Activated T-helper 2 cell treated with anti-CD3 and anti-CD28 coated beads, Interferon-gamma antibody, Interleukin-2, Interleukin-4, amounts not matched to agents 10 μg/mL and 5 μg/mL and 100 μg/mL, durations not matched to agents 14 hours and 24 hours and 36 hours (primary cell): ENCODE measurements at places on chromosomes 2 and 18. TPM values are rescaled to one million over a fixed set of nuclear protein-coding genes. Genes with fewer than 3 reads are reported as not detected.

NYAP2 gene
- not detected in 2 replicates for total RNA-seq

ANKRD36C gene
- total RNA-seq = 69.4 and 75.5 TPM in 2 replicates

- peaks cover 2% of the 10 kb centered on the region for H3K27me3 ChIP-seq
- H3K27ac ChIP-seq = no peak overlapping the region
- no peaks in the 10 kb centered on the region for H3K36me3 ChIP-seq
- no peak for DNase-seq
These were observed 13.7 kb downstream of the FBLN7 start for GRCh38 chr2:112151701-112152440.

IL37 gene
- total RNA-seq = not detected in 2 replicates

OR6B2 gene
- total RNA-seq = not detected in 2 replicates

DNA sequence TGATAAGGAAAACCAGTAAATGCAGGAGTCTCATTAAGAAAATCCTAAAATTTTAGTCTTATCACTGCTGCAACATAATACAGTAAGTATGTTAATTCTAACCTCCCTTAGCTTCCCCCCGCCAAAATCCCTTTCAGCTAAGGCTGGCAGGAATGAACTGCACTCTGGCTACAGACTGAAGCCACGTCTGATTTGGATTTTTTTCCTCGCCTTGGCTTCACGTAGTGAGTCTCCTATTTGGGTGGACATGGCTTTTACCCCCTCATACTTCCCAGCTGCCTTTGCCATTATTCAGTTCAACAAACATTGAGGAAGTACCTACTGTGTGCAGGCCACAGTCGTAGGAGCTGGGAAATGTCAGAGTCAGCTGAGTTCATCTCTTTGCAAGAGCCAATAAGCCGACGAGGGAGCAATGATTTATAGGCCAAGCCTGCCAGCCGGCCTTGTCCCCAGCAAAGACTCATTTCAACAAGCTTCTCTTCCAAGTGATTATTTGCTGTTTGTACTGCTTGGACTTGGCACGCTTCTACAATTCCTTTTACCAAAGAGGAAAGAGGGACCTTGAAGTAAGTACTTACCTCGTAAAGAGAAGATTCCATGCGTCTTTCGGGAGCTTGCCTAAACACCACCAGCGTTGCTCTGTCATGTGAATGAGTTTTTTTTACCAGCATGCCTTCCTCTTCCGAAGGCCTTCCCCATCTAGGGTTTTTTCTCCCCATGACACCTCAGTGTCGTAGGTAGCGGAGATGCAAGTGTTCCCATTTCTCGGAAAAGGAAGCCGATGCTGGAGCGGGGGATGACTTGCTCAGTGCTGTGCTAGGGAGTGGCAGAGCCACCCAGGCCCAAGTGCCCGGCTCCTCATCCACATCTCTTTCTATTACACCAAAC lies 138.6 kb downstream of the KLHL29 start:
- no peaks in the 10 kb centered on the region for H3K36me3 ChIP-seq
- no peak overlapping the region for H3K4me3 ChIP-seq
- H3K4me1 ChIP-seq = peaks cover 6% of the 10 kb centered on the region
- no peaks in the 10 kb centered on the region for H3K27me3 ChIP-seq
- no peak for DNase-seq

TUBB8B gene
- not detected in 2 replicates for total RNA-seq

DNA sequence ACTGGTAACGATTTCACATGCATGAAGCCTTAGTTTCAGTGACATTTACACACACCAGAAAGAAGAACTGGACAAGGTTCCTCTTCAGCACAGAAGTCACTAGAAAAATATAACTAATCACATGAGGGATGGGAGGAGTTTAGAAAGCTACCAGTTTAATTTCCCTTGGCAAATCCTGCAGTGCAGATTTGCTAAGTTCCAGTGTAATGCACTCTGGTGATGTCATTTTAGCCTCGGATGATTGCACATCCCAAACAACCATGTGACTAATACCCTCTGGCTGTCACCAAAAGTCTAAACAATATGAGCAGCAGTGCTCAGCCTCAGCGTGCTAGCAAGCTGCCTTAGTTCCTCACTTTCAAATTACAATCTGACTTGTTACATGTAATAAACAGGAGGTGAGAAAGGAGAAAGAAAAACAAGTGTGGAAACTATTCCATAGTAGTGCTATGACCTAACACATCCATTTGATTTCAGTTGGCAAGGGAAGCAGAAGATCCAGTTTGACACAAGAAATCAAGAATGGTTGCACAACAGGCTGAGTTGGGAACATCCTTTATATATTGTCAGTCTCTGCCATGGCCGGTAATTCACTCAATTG lies 35.3 kb upstream of the PPP1CB start:
- no peaks in the 10 kb centered on the region for H3K27me3 ChIP-seq
- no peak overlapping the region for H3K4me3 ChIP-seq
- H3K27ac ChIP-seq = no peak overlapping the region
- H3K4me1 ChIP-seq = peaks cover 19% of the 10 kb centered on the region
- H3K36me3 ChIP-seq = no peaks in the 10 kb centered on the region

GRCh38 chr2:202142540-202142939 lies 69.5 kb downstream of the KIAA2012 start:
- no peaks in the 10 kb centered on the region for H3K4me1 ChIP-seq
- no peaks in the 10 kb centered on the region for H3K36me3 ChIP-seq
- DNase-seq = no peak
- no peak overlapping the region for H3K4me3 ChIP-seq
- no peak overlapping the region for H3K27ac ChIP-seq
- peaks cover 7% of the 10 kb centered on the region for H3K27me3 ChIP-seq

DNA sequence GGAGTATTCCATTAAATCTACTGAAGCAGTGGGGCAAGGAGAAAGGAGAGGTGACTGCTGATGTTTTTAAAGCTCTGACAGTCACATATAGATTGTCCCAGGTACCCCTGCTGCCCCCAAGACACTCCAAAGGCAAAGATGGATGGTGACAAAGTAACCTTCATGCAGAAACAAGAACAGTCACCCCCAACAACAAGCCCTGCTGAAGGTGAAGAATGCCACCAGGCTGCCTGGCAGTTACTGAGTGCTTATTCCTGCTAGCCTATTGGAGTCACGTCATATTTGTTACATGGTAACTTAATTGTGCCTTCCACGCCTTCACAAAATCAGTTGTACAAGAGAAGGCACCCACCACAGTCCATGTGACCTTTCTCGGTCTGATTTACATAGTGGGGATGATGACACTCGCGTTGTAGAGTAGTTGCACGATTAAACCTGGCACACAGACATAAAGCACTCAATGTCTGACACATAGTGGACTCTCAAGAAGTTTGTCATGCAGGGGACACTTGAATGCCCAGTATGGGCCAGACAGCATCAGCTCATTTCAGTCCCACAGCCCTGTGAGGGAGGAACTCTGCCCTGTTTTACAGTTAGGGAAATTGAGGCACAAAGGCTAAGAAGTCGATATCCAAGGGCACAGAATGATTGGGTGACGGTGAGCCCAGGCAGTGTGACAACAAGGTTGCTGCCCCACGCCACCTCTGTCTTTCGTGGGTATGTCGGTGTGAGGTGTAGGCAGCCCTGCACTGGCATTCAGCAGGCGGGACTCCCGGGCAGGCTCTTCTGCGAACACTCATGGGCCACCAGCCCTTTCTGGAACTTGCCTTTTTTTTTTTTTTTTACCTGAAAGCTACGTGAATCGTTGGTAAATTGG lies 62.7 kb downstream of the ZCCHC2 start:
- peaks cover 35% of the 10 kb centered on the region for H3K4me1 ChIP-seq
- H3K27me3 ChIP-seq = no peaks in the 10 kb centered on the region
- peak overlapping the region; percentile 32 for H3K4me3 ChIP-seq
- peak; percentile 18 for DNase-seq
- H3K27ac ChIP-seq = peak overlapping the region; percentile 46

- H3K27ac ChIP-seq = peak overlapping the region; percentile 88
- DNase-seq = peak; percentile 39
- H3K27me3 ChIP-seq = no peaks in the 10 kb centered on the region
- peaks cover 82% of the 10 kb centered on the region for H3K36me3 ChIP-seq
- peaks cover 85% of the 10 kb centered on the region for H3K4me1 ChIP-seq
These were observed 9.3 kb downstream of the NCK2 start for GRCh38 chr2:105754011-105754410.

DNA sequence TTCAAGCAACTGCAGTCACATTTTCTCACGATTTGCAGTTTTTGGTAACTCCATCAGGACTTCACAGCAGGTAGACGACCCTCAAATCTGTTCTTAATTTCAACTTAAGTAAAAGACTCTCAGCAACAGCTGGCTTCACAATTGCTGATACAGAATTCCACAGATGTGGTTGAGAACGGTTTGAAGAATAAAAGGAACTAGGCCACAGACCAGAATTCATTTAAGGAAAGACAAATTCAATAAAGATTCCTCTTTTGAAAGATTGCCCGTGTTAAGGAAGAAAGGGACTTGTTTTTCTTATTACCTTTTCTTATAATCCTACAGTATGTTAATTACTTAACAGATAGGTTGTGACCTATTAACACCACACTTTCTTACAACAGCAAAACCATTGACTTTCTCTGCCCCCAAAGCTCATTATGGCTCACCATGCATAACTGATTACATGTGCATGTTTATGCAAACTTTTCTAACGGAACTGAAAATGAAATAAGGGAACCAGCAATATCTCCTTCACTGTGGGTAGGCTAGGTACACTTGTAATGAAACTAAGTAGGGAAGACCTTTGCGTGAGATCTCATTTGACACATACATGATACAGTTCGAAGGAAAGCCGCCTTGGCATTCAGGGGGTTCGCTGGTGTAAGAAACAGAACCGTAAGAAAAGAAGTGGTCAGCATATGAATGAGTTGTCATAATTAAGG lies 4.7 kb upstream of the ZNF516 start:
- peaks cover 47% of the 10 kb centered on the region for H3K27me3 ChIP-seq
- H3K36me3 ChIP-seq = no peaks in the 10 kb centered on the region
- H3K4me3 ChIP-seq = no peak overlapping the region
- no peak for DNase-seq

DNA sequence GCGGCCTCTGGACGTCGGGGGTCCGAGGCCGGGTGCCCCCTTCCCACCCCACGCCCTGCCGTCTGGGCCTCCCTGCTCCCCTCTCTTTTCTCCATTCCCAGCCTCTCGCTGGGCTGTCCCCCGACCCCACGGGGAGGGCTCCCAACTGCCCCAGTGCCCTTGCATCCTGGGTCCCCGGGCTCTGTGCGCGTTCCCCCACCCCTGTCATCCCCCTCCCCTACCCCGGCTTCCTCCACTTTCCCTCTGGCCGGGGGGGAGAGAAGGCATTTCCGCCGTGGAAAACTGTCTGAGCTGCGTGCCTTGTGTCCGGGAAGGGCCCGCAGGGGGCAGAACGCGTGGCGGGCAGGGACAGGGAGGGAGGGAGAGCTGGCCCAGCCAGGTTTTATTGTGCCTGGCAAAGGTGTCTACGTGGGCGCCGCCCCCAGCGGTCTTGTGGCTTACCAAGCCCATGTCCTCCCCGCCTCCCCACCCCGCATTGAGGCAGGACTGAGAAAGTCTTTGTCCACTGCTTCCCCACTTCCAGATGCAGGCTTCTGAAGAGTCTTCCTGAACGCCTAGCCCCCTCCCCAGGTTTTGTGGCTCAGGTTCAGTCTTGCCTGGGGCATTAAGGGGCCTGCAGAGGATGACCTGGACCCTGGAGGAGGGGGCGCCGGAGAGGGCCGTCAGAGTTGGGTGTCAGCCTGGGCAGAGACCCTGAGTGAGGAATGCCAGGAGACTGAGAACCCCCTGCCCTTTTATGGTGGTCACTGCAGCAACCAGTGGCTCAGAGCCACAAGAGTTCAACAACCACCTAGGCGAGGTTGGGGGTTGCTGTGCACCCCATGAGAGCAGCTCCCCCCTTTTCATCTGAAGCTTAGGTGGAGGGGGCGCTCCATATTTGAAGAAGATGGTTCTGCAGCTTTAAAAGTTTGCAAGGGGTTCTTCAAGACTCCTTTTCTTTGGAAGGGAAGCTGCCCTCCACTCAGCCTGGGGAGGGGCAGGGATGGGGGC lies 1.3 kb downstream of the ITM2C start:
- no peak for DNase-seq
- H3K27me3 ChIP-seq = peaks cover 46% of the 10 kb centered on the region
- peak overlapping the region; percentile 63 for H3K4me3 ChIP-seq
- H3K36me3 ChIP-seq = no peaks in the 10 kb centered on the region

SEPTIN10 gene
- total RNA-seq = 1.4 and 2.9 TPM in 2 replicates

DNA sequence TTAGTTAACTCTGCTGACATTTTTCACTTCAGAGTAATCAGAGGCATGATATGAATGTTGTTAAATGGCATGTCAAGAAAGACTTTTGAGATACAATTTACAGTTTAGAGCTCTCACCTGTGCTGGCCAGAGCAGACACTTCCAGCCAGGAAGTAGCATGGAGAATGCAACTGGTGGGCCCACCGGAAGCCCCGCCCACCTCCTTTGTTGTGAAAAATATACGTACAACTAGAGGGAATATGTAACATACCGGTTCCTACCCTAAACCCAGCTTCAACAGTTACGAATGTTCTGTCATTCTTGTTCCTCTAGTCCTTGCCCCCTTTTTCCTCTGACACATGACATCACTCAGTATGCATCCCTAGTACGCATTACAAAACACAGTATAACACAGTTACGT lies 70.2 kb upstream of the ITM2C start:
- peak overlapping the region; percentile 94 for H3K27ac ChIP-seq
- no peak for DNase-seq
- H3K4me3 ChIP-seq = peak overlapping the region; percentile 60
- peaks cover 64% of the 10 kb centered on the region for H3K36me3 ChIP-seq

RNF125 gene
- total RNA-seq = 82.5 and 83.6 TPM in 2 replicates

GRCh38 chr2:107281637-107282036 lies 395.7 kb upstream of the ST6GAL2 start:
- no peak overlapping the region for H3K4me3 ChIP-seq
- H3K27me3 ChIP-seq = no peaks in the 10 kb centered on the region
- no peaks in the 10 kb centered on the region for H3K36me3 ChIP-seq
- H3K4me1 ChIP-seq = no peaks in the 10 kb centered on the region

IL1R2 gene
- 0.97 and 1.8 TPM in 2 replicates for total RNA-seq

GRCh38 chr2:44655401-44655864 lies 286.1 kb upstream of the SIX3 start:
- no peak overlapping the region for H3K27ac ChIP-seq
- peaks cover 3% of the 10 kb centered on the region for H3K4me1 ChIP-seq
- H3K36me3 ChIP-seq = no peaks in the 10 kb centered on the region
- H3K27me3 ChIP-seq = peaks cover 2% of the 10 kb centered on the region
- no peak for DNase-seq
- H3K4me3 ChIP-seq = no peak overlapping the region

GRCh38 chr2:207807516-207807915 lies 37.8 kb upstream of the FZD5 start:
- no peak for DNase-seq
- H3K36me3 ChIP-seq = no peaks in the 10 kb centered on the region
- peaks cover 12% of the 10 kb centered on the region for H3K4me1 ChIP-seq
- no peak overlapping the region for H3K4me3 ChIP-seq
- H3K27me3 ChIP-seq = peaks cover 13% of the 10 kb centered on the region
- H3K27ac ChIP-seq = no peak overlapping the region

DNA sequence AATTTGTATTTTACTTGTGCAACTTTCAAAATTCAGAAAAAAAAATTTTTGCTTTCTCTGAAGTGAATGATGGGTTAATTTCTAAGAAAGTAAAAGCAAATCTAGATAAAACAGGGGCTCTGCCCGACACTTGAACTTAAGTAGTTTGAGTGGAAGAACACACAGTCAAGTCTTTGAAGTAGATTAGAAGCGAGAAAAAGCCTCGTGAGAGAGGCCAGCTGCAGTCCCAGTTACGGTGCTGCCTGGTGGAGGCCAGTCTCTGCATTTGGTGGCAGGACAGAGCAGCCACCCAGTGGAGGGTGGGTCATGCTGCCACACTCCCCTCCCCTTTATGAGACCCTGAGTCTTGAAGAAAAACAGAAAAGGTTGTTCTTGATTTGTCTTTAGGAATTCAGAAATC lies 81.8 kb downstream of the INPP5D start:
- no peaks in the 10 kb centered on the region for H3K27me3 ChIP-seq
- H3K4me1 ChIP-seq = peaks cover 28% of the 10 kb centered on the region
- no peak overlapping the region for H3K4me3 ChIP-seq
- peaks cover 78% of the 10 kb centered on the region for H3K36me3 ChIP-seq
